ENCODE measurements at places on chromosomes 1 and 21.

DNA sequence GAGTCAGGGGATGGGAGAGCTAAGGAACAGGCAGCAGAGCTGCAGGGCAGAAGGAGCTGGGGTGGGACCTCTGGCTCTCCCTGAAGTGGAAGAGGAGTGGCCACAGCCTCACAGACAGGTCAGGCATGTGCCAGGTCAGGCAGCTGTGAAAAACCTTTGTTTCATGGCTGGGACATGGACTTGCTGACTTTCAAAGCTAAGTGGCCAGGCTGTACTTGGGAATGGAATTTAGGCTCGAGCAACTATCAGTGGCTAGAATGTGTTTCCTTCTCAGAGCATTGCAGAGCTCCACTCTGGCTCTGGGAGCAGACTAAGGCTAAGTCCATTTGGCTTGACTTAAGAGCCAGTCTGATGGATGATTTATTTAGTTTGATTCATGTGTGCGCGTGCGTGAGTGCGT is 385.1 kb downstream of the LMX1A start:
- DNase-seq, result no peak

DNA sequence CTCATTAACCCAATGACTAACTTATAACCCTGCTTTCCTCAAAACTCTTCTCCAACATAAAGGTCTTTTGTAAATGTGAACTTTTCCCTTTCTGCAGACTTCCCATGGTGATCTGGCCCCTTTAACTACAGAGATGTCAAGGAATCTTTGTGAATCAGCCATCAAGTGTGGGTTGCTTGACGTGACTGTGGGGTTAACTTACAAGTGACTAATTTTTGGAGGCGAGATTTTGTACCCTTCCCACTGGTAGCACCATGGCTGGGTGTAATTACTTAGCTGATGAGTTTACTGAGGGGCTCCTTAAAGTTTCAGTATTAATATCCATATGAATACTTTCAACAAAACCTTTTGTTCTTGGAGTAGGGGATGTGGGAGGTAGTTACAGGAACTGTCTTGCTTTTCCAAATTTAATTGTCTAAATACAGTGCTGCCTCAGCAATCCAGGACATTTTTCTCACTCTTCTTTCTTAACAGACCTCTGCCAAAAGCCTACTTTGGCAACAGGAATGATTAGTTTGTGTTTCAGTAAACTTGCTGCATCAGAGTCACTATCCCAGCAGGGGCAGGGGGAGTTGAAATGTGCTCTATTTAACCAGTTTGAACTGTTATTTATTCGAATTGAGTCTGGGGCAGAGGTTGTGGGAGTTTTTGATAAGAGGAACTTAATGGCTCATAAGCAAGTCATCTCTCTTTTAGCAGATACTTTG is 217.3 kb upstream of the FGGY start:
- no peak for DNase-seq

- peak; percentile 90 for DNase-seq
These were observed at the start of gene CD164L2 for GRCh38 chr1:27383039-27383605. CD164L2 (minus strand) TSS chr1:27383333; CDS start chr1:27383239, 94 bp downstream.

- no peak for DNase-seq
These were observed 9.6 kb upstream of the PIGK start for GRCh38 chr1:77228836-77229235.

DNA sequence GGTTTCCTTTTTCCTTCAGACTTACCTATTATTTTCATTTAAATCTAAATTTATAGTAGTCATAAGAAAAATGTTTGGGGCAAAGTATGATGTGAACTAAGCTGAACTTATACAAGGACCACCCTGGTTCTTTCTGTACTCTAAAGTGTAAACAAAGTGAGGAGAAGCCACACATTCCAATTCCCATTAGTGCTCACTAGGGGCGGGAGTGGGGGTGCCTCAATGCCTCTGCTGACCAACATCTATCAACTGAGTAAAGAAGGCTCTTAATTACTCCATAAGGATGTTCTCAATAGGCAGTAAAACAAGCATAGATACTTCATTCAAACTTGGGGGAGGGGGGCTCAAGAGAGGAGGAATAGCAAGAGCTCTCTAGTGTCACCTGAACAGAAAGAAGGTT is 151.7 kb downstream of the CDC42BPA start:
- DNase-seq, result no peak

- no peak for DNase-seq
These were observed 24.0 kb downstream of the ABCA4 start for GRCh38 chr1:94096797-94097549.

DNA sequence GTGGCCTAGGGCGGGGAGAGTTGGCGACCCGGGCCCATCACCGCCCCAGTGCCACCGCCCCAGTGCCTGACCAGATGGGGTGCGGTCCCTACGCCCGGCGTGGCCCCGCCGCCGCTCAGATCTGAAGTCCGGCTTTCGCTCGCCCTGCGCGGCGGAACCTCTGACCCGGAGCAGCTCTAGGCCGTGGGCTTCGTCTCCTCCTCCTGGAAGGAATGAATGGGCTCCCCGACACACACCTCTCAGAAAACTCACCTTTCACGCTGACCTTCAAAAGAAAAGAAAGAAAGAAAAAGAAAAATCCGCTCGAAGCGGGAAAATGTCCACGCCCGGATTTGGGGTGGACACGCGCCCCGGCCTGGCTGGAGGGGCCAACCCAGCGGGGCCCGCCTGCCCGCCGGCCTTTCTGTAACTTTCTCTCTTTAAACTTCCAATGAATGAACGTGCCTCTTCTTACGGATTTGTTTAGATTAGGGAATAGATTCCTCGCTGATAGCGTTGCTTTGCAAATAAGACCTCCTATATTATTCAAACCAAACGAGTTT is 5.4 kb upstream of the SIM2 start:
- no peak for DNase-seq

DNA sequence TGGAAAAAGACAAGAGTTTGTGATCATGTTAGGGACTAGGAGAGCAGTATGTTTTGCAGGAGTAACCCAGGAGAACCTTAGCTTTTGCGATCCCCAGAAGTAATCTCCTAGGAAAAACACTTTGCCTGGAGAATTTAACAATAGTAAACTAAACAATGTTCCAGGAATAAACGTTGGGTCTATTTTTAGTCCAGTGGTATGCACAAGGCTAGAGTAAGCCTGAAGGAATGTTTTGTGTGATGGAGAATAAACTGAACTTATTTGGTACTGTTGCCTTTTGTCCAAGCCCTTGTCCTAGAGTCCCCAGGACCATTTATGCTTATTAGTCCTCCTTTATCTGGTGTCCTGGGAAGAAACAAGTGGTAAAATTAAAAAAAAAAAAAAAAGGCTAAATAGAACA is 28.7 kb upstream of the RGS5 start:
- no peak for DNase-seq

GRCh38 chr1:174397261-174397660 is 50.5 kb upstream of the GPR52 start:
- DNase-seq, result no peak

DNA sequence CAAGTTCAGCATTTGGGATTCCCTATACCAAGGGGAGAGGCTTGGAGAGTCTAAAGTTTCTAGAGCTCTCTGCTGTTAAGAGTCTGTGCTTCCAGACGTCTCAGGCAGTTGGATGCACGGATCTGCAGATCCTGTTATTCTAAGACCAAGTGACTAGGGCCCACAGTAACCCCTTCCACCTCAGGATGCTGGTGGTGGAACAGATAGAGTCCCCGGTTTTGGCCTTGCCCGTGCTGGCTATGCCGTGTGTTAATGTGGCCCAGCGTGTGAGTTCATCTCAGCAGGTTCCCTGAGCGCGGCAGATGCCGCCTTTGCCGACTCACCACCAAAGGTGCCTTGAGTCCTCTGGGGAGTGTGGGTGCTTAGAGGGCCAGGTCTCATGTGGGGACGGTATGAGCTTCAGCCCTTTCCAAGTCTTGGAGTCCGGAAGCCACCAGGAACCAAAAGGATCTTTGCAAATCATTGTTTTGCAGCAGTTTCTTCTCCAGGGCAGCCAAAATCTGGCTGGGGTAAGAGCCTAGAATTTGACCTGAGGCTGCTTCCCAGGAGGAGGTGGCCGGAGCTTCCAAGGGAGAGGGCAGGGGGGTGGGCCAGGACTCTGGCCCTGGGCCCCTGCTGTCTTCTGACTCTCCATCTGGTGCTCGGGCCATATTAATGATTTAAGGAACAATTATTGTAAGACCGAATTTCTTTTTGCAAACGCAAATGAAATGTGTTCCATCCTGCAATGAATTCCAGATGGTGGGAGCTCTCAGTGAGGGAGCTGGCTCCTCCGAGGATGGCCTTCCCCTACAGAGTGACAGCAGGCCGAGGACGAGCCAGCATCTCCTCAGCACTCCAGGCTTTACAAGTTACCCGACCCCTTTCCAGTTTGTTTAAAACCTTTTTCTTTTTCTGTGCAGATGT is 205.7 kb downstream of the FOXD2 start:
- no peak for DNase-seq
